ENCODE measurements at places on chromosomes 13 and 19.

DNA sequence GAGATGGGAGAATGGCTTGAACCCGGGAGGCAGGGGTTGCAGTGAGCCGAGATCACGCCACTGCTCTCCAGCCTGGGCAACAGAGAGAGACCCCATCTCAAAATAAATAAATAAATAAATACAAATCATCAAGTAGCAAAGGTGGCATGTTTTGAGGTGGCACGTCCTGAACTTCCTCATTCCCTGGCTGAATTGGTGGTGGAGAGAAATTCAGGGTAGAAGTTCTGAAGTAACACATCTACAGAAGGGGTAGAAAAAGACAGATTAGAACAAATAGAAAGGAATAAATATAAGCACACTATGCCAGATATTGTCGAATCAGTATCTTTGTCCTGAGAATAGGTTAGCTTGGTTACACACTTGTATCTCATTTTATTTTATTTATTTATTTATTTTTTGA, 6.3 kb downstream of the IFI30 start:
- DNase-seq: no peak

DNA sequence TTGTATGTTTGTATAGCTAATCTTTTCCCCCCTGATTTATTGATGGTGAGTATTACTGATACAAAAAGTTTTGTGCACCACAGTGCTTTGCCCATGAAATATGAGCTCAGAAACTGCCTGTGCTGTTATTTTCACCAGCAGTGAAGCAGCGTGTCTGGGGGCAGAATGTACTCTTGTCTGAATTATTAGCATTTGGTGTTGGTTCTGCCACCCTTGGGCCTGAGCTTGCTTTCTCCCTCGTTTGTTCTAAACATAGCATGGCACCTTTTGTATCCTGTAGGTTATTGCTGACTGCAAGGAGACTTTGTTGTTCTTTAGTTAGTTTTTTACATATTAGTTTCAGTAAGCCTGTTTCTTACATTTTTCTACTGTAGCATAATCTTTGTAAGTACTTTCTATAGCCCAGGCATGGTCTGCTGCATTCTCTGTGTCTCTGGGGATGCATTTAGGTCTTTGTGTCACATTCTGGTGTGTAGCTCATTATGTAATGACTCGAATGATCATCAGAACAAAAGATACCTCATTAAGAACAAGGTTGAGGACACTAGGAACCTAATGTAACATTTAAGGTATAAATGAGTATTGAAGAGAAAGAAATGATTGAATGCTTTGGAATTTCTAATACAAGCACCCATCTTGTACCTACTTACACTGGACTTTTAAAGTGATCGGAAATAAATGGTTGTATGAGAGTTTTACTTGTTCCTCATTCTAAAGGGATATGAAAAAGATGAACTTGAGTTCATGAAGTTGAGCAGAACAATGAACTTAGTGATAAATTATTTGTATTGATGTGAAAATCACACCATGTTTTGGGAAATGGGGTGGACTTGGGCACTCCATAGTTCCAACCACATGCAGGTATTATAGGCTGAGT, 50.3 kb upstream of the GPI start:
- DNase-seq: no peak

DNA sequence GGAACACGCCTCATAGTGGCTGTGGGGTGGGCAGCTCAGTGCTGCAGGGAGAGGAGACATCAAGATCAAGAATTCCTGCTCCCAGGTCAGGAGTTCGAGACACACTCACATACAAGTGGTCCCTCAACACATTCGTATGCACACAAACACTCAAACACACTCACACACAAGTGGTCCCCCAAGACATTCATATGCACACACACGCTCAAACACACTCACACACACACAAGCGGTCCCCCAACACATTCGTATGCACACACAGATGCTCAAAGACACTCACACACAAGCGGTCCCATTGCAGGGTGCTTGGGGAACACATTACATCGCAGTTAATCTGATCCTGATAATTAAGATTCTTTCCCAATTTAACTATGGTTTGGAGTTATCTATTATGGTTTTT, 28.2 kb downstream of the FCGBP start:
- DNase-seq: no peak

DNA sequence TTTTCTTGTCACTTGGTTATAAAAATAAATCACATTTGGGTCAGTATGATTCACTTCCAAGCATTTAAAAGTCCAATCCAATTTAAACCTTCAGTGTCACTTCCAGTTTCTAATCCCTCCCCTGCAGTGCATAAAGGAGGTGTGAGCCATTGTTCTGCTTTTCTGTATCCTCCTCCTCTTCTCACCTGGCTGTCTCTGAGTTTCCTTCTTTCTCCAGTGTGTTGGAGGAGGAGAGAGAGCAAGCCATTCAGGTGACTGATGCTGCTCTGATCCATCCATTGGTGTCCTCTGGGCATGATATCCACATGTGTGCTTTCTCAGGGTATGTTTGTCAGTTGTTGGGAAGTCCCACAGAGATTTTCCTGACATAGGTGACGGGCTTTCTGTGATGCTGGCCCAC, 1.2 kb downstream of the NUDT15 start:
- DNase-seq: no peak

DNA sequence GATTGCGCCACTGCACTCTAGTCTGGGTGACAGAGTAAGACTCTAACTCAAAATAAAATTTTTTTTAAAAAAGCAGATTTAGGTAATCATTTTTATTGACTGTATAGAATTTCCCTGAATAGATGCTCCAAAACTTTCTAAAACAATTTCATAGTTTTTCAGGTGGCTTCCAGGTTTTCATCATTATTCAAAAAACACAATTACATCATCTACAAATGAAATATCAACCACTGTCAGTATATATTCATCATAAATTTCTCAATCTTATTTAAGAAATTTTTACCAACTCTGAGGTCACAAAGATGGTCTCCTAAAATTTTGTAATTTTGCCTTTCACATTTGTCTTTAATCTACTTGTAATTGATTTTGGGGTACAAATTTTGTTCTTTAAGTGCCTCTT, 48.1 kb downstream of the ZC3H13 start:
- DNase-seq: no peak

DNA sequence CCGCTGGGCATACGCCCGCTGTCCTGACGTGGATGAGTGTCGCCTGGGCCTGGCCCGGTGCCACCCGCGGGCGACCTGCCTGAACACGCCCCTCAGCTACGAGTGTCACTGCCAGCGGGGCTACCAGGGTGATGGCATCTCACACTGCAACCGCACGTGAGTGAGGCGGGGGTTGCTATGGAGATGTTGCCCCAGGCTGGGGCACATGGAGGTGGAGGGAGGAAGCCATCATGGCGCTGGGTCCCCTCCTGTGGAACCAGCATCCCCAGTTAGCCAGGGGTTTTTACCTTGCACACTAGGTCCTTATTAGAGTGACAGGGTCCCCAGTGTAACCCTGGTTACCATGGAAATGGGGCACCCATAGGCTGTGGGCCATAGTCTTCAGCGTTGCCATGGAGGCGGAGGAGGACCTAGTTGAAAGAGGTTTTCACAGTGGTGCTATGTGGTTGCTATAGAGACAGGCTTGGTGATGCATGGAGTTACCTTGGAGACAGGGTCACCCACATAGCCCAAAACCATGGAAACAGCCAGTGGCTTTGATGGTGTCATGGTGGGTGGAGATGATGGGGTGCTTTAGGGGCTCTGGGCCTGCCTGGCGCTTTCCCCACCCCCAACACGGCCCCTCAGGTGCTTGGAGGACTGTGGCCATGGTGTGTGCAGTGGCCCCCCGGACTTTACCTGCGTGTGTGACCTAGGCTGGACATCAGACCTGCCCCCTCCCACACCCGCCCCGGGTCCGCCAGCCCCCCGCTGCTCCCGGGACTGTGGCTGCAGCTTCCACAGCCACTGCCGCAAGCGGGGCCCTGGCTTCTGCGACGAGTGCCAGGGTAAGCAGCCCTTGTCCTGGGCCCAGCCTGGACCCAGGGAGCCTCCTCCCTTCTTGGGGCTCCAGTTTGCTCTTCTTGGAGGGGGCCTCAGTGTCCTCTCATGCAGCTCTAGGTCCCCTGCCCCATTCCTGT, 27.1 kb downstream of the MEGF8 start:
- DNase-seq: no peak

DNA sequence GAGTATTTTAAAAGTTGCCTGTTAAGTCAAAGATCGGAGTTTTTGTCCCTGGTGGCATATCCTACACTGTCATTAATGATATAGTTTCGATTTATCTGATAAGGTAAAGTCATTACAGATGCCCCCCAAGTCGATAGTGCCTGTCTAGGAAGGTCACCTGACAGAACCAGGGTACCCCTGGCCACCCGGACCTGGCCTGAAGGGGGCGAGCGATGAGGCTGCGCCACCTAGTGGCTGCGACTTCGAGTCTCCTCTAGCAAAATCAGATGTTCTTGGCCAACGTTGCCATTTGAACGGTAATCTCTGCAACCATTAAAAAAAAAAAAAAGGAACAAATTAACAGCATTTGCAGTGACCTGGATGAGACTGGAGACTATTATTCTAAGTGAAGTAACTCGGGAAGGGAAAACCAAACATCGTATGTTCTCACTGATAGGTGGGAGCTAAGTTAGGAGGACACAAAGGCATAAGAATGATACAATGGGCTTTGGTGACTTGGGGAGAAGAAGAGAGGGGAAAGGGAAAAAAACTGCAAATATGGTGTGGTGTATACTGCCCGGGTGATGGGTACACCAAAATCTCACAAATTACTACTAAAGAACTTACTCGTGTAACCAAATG, 565.1 kb downstream of the LIG4 start:
- DNase-seq: peak; percentile 89

GRCh38 chr19:49713236-49713845, 22.4 kb downstream of the CPT1C start:
- DNase-seq: no peak

GRCh38 chr19:8641908-8642547, 11.6 kb downstream of the NFILZ start:
- peak; percentile 69 for DNase-seq

DNA sequence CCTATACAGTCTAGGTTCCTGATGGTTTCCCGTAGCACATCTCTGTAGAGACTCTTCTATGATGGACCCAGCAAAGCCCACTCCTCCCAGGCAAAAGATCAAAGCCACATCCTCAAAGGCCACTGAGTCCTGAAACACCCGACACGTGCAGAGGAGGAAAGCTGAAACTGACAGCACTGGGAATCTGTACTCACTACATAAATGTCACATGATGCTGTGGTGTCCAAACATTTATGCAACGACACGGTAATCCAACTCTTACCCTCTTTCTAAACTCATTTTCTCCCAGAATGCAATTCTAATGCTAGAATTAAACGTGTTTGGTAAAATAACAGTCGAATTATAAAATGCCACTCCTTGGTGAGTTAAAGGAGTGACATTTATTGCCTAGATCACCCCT, 7.0 kb upstream of the ZNF441 start:
- no peak for DNase-seq

- peak; percentile 90 for DNase-seq
These were observed 2.6 kb upstream of the SPACA6 start for GRCh38 chr19:51690454-51691073.

DNA sequence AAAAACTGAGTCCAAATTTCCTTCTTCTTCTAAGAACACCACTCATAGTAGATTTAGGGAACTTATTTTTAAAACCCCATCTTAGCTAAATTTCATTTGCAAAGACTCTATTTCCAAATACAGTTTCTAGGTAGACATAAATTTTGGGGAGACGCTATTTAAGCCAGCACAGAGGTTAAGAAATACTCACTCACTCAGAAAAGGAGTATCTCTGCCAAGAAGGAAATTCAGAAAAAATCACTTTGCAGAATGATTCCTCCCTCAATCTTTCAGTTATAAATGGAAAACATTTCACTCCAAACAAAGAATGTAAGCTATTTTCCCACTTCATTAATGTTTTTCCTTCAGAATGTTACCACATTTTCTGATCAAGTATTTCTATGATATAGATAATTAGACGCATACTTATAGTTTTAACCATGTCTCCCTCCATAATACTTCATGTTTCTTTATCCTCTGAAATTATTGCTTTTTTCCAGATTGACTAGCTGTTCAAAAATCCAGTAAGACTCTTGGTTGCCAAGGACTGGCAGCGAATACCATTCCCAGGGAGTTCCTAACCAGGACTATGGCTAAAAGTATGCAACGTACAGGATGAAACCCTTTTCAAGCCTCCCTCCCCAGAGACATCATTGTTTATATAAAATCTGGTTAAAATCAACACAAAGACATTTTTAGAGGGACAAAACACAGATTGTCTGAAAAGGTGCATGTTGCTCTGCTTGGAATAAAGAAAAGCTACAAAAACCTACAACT, 52.5 kb upstream of the RXFP2 start:
- peak; percentile 42 for DNase-seq

DNA sequence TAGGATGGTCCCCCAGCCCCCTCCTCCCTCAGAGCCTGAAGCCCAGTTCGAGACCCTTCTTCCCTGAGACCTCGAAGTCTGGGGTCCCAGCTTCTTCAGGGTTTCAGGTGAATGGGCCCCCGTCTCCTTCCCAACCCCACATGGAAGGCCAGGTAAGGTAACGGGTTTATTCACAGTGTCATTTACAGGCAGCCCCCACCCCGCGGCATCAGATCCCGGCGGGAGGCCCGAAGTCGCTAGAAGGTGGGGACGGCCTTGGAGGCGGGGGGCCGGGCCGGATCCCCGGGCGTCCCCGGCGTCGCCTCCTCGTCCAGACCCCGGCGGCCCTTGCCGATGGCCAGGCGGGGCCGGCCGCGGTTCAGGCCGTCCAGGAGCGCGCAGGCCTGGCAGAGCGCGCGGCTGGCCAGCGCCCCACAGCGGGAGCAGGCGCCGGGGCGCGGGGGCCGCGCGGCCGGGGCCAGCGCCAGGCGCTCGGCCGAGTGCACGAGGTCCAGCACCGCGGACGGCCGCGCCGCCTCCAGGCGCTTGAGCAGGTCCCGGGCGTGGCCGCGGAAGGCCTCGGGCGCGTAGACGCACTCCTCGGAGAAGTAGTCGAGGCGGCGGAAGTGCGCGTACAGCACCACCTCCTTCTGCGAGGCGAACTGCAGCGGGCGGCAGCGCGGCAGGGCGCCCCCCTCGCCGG, 9.7 kb downstream of the CTU1 start:
- DNase-seq: no peak

DNA sequence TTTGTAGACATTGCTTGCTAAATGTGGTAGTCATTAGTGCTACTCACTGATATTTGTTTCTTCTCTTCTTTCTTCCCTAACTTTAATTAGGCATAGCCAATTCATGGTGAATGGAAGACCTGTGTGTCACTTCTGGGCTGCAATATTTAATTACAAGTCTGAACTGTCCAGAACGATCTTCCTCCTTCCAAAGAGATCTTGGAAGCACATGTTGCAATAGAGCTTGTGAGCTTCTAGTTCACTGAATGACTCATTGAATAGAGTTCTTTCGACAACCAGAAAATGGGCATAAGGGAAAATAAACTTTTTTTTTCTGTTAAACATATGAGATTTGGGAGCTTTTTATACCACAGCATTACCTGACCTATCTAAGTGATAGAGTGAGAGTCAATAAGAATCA, 1264.6 kb downstream of the PCDH9 start:
- peak; percentile 69 for DNase-seq

- DNase-seq: peak; percentile 28
These were observed 202.2 kb downstream of the SUCLA2 start for GRCh38 chr13:47798906-47799305.

DNA sequence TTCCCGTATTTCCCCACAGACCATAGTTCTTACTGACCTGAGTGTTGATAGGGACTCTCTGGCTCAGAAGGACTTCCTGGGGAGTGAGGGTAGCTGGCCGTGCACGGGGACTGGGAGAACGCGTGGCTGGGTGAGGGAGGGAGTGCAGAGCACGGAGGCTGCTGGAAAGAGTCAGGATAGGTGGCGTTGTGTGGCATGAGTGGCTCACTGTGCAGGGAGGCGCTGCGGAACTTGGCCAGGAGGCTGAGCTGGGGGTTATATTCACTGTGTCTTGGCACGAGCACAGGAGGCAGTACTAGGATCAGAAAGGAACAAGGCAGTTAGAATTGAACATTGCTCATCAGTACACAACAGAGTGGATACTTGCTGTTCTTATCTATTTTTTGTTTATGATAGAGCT, 47.4 kb downstream of the SMAD9 start:
- no peak for DNase-seq

Data from adipocyte (in vitro differentiated cells).